ENCODE measurements at places on chromosomes 16 and 17.

DNA sequence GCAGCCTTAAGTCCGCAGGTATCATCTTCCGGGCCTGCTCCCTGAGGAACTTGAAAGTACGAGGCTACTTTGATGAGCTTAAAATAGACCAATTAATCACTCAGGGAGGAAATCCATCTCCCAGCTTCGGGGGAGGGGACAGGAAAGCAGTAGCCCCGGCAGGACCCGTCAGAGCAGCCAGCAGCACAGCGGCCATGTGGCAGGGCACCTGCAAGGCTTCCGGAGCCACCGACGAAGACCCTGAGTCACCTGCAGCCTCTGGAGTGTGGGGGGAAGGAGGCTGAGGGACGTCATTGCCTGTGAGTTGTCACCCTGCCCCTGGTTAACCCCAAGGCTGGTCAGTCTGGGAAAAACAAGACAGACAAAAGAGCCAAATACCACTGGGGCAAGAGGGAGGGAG lies 4.4 kb upstream of the CYB561 start:
- no peak for DNase-seq

- DNase-seq = no peak
Measured at GRCh38 chr17:21235921-21236320, 17.3 kb downstream of the NATD1 start.

DNA sequence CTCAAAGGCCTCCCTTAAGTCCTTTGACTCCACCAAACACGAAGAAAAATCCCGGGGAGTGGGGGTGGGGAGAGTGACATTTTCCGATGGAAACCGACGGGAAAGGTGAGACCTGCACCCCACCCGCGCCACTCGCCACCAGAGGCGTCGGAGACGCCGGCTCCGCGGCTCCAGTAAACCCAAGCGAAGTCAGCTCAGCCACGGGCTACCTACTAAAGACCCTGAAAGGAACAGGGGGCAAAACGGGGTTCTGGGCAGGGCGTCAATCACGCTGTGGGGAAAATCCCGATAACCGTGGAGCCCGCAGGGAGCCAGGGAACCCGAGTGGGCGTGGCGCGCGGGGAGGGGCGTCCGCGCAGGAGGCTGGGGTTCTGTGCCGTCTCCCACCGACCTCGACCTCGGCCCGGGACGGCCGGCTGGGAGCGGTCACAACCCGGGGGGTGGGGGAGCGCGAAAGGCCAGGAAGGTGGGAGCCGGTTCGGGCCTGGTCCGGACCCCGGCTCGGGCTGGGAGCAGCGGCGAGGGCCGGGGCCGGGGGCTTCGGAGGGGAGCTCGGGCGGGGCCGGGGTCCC lies 565 bp downstream of the WDR45B start:
- no peak for DNase-seq

GRCh38 chr16:88405216-88406060 lies 22.7 kb downstream of the ZNF469 start:
- DNase-seq = no peak

DNA sequence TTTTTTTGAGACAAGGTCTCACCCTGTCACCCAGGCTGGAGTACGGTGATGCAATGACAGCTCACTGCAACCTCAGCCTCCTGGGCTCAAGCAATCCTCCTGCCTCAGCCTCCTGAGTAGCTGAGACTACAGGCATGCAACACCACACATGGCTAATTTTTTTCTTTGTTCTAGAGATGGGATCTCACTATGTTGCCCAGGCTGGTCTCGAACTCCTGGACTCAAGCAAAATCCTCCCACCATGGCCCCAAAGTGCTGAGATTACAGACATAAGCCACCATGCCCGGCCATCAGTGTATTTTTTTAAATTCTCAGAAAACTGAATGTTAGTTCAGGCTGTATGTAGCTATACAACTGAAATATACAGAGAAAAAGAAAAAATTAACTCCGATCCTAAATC lies 6.2 kb downstream of the APPBP2 start:
- DNase-seq = no peak

- DNase-seq = no peak
Measured at GRCh38 chr17:59165933-59166342, 10.4 kb downstream of the PRR11 start.

DNA sequence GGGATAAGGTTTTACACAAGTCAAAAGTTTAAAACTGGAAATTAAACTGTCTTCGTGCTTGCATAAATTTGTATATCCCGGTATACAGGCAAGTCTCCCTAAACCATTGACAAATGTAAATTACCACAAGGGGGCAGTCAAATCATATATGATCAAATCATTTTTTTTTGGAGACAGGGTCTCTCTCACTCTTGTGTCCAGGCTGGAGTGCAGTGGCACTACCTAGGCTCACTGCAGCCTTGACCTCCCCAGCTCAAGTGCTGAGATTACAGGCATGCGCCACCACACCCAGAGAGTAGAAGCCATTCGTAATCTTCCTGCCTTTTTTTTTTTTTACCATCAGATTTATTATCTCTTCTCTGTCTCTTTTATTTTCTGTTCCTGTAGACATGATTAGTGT lies 18.5 kb downstream of the TOP2A start:
- no peak for DNase-seq

GRCh38 chr16:17346621-17347569 lies 123.9 kb downstream of the XYLT1 start:
- DNase-seq = no peak

GRCh38 chr16:70594569-70594968 lies 51.8 kb upstream of the IL34 start:
- DNase-seq = no peak

GRCh38 chr17:40531051-40531991 lies 29.9 kb upstream of the TNS4 start:
- DNase-seq = no peak

- no peak for DNase-seq
Measured at GRCh38 chr17:54256401-54256929, 433.7 kb downstream of the KIF2B start.

DNA sequence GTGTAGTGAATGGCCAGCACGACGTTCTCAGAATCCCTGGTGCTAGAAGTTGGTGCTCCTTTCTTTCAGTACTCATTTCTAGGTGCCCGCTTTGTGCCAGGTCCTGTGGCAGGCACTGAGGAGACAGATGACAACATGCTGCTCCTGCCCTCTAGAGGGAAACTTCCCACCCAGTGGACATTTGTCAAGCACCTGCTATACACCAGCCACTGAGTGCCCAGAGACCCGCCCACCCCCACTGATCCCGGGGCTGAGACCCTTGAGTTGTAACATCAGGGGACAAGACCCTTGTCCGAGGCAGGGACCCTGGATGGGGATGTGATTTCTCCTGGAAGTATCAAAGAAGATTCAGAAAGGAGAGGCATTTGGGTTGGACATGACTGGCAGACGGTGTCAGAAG lies 25.1 kb downstream of the UNC13D start:
- no peak for DNase-seq

- no peak for DNase-seq
Measured at GRCh38 chr16:11213799-11214198, 42.2 kb downstream of the SOCS1 start.

GRCh38 chr17:6108382-6108781 lies 38.2 kb downstream of the WSCD1 start:
- DNase-seq = no peak

- no peak for DNase-seq
Measured at GRCh38 chr16:58501242-58502131, 1.5 kb downstream of the NDRG4 start.

GRCh38 chr17:70375406-70375805 lies 206.1 kb downstream of the KCNJ2 start:
- DNase-seq = no peak

- DNase-seq = no peak
Measured at GRCh38 chr17:82752371-82753200, 721 bp downstream of the TBCD start.
